Mesothelial cell of epicardium (in vitro differentiated cells): ENCODE measurements at places on chromosomes 11 and 22.

DNA sequence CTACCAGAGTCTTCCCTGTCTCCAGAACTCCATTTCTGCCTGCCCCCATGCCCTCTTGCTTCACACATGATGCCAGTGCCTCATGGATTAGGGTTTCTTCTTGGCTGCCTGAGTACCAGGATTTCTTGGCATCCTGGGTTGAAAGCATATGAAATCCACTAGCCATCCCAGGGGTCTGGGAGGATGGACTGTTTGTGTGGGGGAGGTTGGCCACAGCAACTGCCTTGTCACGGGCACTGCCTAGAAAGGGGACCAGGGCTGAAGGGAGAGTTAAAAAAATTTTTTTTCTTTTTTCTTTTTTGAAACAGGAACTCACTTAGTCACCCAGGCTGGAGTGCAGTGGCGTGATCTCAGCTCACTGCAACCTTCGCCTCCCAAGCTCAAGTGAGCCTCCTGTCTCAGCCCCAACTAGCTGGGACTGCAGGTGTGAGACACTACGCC, 4.2 kb downstream of the USP35 start:
- DNase-seq, result no peak
- H3K27me3 ChIP-seq, result no peaks in the 10 kb centered on the region
- H3K4me3 ChIP-seq, result no peak overlapping the region
- H3K36me3 ChIP-seq, result peaks cover 3% of the 10 kb centered on the region

DNA sequence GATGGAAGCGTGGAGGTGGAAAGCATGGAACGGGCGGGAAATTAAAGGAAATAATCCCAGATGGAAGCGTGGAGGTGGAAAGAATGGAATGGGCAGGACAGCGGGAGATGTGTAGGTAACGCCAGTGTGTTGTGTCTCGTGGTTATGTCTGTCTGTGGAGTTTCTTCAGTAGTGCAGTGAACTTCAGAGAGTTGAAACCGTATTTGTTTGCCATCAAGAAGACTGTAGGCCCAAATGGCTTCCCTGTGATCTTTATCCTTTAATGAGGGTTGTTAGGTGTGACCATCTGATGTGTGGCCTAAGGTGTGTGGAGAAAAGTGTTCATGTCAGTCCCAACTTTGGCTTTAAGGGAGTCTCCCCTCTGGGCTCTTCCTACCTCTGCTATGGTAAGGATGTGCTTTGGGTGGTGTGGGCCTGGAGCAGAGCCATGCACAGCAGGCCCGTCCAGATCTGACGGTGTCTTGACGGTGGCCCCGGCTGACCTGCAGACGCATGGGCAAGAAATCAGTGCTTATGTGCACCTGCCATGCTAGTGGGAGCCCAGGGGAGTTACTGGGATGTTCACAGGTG, 39.6 kb downstream of the AP2A2 start:
- no peak overlapping the region for H3K27ac ChIP-seq
- peaks cover 27% of the 10 kb centered on the region for H3K36me3 ChIP-seq
- H3K4me3 ChIP-seq, result no peak overlapping the region
- DNase-seq, result no peak
- H3K27me3 ChIP-seq, result no peaks in the 10 kb centered on the region
- no peaks in the 10 kb centered on the region for H3K4me1 ChIP-seq

DNA sequence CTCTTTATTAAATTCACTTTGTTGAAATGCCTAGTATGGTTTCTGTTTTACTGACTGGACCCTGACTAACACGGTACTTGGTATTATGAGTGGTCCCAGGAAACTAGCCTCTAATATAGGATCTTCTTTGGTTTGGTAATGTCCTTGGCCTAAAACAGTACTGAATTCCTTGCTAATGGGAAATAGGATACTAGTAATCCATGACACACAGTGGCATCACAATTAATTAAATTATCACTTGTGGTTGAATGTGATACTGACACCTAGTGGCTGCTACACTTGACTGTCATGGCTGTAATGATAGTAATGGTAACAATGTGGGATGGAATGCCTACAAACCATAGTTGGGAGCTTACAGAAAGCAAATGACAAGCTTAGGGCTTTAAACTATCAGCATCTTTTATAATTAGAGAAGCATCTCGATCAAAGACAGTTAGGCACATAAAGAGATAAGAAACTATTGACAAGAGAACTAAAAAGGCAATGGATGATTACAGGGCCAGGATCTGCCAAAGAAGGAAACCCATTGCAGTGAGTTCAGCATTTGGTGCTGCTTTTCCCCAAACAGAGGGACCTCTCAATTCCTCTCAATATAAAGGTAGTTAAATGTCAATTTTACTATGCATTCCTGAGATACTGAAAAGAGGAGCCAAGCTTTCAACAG, 8.6 kb downstream of the DNHD1 start:
- H3K36me3 ChIP-seq, result peaks cover 3% of the 10 kb centered on the region
- H3K4me3 ChIP-seq, result no peak overlapping the region
- no peak overlapping the region for H3K27ac ChIP-seq
- no peaks in the 10 kb centered on the region for H3K27me3 ChIP-seq

GRCh38 chr11:117058761-117059261, 39.4 kb downstream of the SIK3 start:
- H3K4me3 ChIP-seq, result no peak overlapping the region
- no peak for DNase-seq
- H3K27ac ChIP-seq, result no peak overlapping the region

DNA sequence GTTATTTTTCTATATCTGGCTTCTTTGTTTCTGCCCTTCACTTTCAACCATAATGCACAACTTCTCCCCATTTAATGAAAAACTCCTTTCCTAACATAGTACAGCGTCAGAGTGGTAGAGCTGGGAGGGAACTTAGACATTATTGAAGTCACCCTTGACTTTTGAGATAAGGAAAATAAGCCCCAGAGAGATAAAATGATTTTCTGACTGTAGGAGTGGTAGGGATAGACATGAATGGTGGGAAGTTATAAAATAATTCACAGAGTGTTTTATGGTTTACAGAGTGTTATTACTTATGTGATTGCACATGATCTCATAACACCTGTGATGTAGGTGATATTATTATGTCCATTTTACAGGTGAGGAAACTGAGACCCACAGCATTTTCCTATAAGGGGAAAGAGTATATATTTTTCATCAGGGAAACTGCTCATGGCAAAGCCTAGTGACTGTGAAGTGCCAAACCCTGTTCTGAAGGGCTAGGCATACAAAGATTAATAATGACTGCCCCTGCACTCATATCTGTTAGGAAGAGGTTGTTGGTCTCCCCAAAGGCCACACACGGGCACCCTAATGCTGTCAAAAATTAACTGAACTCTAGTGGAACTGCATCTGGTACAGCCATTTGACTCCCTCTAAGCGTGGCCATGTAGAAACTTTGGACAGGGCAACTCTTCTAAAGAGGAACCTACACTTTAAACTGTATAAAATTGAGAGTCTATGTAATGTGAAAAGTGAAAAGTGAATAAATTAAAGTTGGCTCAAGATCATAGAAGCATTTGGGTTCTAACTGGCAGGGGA, 61.1 kb upstream of the PICALM start:
- no peak overlapping the region for H3K27ac ChIP-seq
- H3K4me1 ChIP-seq, result peaks cover 3% of the 10 kb centered on the region
- DNase-seq, result no peak
- no peaks in the 10 kb centered on the region for H3K36me3 ChIP-seq
- no peak overlapping the region for H3K4me3 ChIP-seq

GRCh38 chr11:12807621-12808020, 133.4 kb downstream of the TEAD1 start:
- no peaks in the 10 kb centered on the region for H3K27me3 ChIP-seq
- no peak for DNase-seq
- no peaks in the 10 kb centered on the region for H3K36me3 ChIP-seq
- no peak overlapping the region for H3K4me3 ChIP-seq

- peaks cover 10% of the 10 kb centered on the region for H3K27me3 ChIP-seq
- H3K27ac ChIP-seq, result no peak overlapping the region
- no peak overlapping the region for H3K4me3 ChIP-seq
- H3K36me3 ChIP-seq, result no peaks in the 10 kb centered on the region
- no peaks in the 10 kb centered on the region for H3K4me1 ChIP-seq
Observed at GRCh38 chr11:109383306-109383705, 38.7 kb upstream of the C11orf87 start.

DNA sequence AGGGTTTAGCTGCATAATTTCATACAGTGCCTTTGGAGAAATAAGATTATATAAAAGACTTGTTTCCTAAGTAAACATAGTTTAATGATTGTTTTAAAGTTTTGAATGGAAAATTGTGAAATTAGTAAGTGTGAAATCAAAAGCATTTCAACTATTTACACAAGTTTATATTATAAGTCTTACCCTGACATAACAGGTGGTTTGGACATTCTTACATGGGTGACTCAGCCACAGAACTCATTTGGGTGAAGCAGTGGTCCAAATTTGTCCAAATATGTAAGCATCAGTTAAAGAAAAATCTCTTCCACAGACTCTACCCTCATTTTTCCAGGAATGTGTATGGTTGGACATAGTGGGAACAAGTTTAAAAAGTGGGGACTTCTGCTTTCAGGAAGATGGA, 68.0 kb downstream of the USP47 start:
- H3K27me3 ChIP-seq, result no peaks in the 10 kb centered on the region
- no peak for DNase-seq
- H3K27ac ChIP-seq, result no peak overlapping the region
- H3K36me3 ChIP-seq, result peaks cover 27% of the 10 kb centered on the region

DNA sequence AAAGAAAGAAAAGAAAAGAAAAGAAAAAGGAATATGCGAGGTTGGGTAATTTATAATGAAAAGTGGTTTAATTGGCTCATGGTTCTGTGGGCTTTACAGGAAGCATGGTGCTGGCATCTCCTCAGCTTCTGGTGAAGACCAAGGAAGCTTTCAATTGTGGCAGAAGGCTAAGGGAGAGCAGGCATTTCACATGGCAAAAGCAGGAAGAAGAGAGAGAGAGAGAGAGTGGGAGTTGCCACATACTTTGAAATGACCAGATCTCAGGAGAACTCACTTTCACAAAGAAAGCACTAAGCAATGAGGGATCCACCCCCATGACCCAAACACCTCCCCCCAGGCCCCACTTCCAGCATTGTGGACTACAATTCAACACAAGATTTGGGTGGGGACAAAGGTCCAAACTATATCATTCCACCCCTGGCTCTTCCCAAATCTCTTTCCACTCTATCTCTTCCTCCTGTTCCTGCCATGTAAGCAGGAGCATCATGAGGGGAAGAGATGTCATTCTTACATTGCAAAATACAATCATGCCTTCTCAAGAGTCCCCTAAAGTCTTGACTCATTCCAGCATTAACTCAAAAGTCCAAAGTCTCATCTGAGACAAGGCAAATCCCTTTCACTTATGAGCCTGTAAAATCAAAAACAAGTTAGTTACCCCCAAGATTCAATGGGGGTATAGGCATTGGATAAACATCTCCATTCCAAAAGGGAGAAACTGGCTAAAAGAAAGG, 38.9 kb downstream of the LINC01488 start:
- no peaks in the 10 kb centered on the region for H3K36me3 ChIP-seq
- H3K4me1 ChIP-seq, result peaks cover 10% of the 10 kb centered on the region
- H3K4me3 ChIP-seq, result no peak overlapping the region
- peaks cover 2% of the 10 kb centered on the region for H3K27me3 ChIP-seq
- DNase-seq, result no peak
- no peak overlapping the region for H3K27ac ChIP-seq

DNA sequence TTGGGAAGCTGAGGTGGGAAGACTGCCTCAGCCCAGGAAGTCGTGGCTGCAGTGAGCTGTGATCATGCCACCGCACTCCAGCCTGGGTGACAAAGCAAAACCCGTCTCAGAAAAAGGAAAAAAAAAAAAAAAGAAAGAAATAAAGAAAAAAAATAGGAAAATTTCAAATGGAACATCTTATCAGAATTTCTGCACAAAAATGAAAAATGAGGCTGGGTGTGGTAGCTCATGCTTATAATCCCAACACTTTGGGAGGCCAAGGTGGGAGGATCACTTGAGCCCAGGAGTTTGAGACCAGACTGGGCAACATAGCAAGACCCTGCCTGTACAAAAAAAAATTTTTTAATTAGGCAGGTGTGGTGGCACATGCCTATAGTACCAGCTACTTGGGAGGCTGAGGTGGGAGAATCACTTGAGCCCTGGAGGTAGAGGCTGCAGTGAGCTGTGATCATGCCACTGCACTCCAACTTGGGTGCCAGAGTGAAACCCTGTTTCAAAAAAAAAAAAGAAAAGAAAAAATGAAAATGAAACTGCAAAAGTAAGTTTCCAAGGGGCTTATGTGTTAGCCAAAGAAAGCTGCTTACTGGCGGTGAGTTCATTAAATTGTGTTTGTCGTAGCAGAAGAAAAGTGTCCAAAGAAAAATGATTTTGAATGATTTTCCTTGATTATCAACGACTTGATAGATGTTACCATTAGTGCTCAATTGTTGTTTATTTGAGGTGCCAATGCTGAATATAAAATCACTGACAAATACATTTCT, 7.5 kb upstream of the CRKL start:
- H3K4me1 ChIP-seq, result no peaks in the 10 kb centered on the region
- DNase-seq, result no peak
- H3K4me3 ChIP-seq, result no peak overlapping the region
- H3K36me3 ChIP-seq, result no peaks in the 10 kb centered on the region
- H3K27me3 ChIP-seq, result peaks cover 3% of the 10 kb centered on the region
- no peak overlapping the region for H3K27ac ChIP-seq

- H3K27ac ChIP-seq, result peak overlapping the region; percentile 90
- peaks cover 30% of the 10 kb centered on the region for H3K4me1 ChIP-seq
- peaks cover 16% of the 10 kb centered on the region for H3K27me3 ChIP-seq
- no peaks in the 10 kb centered on the region for H3K36me3 ChIP-seq
Observed at GRCh38 chr11:65136515-65137096, 2.3 kb upstream of the SYVN1 start.

GRCh38 chr11:34827228-34827627, 89.0 kb downstream of the APIP start:
- no peak overlapping the region for H3K27ac ChIP-seq
- H3K4me1 ChIP-seq, result no peaks in the 10 kb centered on the region
- H3K36me3 ChIP-seq, result peaks cover 20% of the 10 kb centered on the region
- H3K27me3 ChIP-seq, result no peaks in the 10 kb centered on the region
- no peak overlapping the region for H3K4me3 ChIP-seq
- no peak for DNase-seq

DNA sequence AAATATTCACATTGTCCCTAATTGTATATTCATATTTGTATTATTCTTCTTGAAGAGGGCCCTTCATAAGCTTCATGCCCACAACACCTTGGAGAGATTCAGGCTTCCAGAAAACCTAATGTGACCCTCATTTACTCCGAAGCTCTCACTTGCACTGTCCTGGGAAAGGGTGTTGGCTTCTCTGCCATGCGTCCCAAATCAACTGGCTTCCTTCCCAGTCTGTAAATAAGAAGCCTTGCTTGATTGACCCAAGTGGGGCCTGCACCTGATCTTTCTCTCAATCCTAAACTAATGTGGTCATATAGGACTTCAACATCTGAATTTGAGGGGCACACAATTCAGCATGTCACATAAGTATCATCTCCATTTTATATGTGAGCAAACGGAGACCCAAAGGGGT, 40.5 kb upstream of the ZBTB16 start:
- H3K4me3 ChIP-seq, result no peak overlapping the region
- no peaks in the 10 kb centered on the region for H3K4me1 ChIP-seq

- no peaks in the 10 kb centered on the region for H3K27me3 ChIP-seq
- no peaks in the 10 kb centered on the region for H3K4me1 ChIP-seq
- no peak overlapping the region for H3K27ac ChIP-seq
- H3K4me3 ChIP-seq, result no peak overlapping the region
- peaks cover 58% of the 10 kb centered on the region for H3K36me3 ChIP-seq
Observed at GRCh38 chr22:31846161-31847115, 92.6 kb downstream of the DEPDC5 start.

GRCh38 chr11:93630037-93630436, 31.4 kb upstream of the CEP295 start:
- no peak for DNase-seq
- no peak overlapping the region for H3K27ac ChIP-seq
- H3K4me3 ChIP-seq, result no peak overlapping the region
- H3K36me3 ChIP-seq, result no peaks in the 10 kb centered on the region
- H3K27me3 ChIP-seq, result peaks cover 74% of the 10 kb centered on the region

- H3K36me3 ChIP-seq, result no peaks in the 10 kb centered on the region
- DNase-seq, result no peak
- no peak overlapping the region for H3K27ac ChIP-seq
Observed at GRCh38 chr11:36352922-36353321, 56.8 kb downstream of the PRR5L start.
